ENCODE measurements at places on chromosomes 1 and 21.

GRCh38 chr1:47362828-47363227, 29.2 kb downstream of the CMPK1 start:
- no peak for DNase-seq

GRCh38 chr21:45818904-45819285, 162.7 kb upstream of the COL6A1 start:
- DNase-seq, result no peak

DNA sequence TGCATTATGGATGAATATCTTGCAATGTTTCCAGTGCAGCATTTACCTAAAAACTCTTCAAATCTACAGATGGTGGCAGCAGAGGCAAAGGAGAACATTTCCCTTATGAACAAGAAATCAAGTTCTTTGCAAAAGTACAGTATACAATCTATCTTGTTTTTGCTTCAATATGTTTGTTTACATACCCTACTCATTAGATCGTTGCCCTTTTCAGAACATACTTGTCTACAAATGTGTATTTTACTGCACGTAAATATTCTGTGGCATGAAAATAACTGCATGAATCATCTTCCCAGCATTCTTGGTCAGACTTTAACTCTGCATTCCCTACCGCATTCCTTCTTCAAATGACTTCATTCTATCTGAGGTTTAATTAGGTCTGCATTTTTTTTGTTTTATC, 212.7 kb downstream of the ZP4 start:
- DNase-seq, result peak; percentile 38

DNA sequence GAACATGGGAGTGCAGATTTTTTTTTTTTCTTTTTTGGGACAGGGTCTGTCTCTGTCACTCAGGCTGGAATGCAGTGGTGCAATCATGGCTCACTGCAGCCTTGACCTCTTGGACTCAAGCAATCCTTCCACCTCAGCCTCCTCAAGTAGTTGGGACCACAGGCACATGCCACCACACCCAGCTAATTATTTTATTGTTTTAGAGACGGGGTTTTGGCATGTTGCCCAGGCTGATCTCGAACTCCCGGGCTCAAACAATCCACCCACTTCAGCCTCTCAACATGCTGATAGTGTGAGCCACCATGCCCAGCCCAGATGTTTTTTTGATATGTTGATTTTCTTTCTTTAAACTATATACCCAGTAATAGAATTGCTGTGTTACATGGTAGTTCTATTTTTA, 57.7 kb downstream of the RGSL1 start:
- no peak for DNase-seq

DNA sequence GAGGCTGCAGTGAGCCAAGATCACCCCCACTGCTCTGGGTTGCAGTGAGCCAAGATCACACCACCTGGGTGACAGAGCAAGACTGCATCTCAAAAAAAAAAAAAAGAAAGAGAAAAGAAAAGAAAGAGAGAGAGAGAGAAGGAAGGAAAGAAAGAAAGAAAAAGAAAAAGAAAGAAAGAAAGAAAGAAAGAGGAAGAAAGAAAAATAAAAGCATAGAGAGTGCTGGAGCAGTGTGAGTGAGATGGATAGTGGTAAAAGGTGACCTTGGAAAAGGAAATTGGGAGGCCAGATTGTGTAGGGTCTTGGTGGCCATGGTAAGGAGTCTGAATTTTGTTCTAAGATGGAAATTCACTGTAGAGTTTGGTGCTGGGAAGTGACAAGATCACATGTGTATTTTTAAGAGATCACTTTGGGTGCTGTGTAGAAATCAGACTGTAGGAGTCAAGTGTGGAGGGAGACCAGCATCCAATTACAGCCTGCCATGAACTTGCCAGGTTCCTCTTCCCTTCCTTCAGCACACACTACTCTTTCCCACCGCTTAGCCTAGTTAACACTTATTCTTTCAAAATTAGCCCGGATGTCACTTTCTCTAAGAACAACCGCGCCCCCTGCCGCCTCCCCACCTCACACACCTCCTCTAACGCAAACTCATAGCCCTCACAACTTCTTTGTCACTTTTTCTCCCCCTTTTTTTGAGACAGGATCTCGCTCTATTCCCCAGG, 17.9 kb downstream of the MTX1 start:
- DNase-seq, result peak; percentile 79

GRCh38 chr1:246497331-246497915, 9.7 kb downstream of the SMYD3 start:
- peak; percentile 74 for DNase-seq

GRCh38 chr21:45981151-45982091, at the start of gene COL6A1:
Gene COL6A1 (plus strand): TSS chr21:45981770. CDS start chr21:45981851, 81 bp downstream.
- no peak for DNase-seq

DNA sequence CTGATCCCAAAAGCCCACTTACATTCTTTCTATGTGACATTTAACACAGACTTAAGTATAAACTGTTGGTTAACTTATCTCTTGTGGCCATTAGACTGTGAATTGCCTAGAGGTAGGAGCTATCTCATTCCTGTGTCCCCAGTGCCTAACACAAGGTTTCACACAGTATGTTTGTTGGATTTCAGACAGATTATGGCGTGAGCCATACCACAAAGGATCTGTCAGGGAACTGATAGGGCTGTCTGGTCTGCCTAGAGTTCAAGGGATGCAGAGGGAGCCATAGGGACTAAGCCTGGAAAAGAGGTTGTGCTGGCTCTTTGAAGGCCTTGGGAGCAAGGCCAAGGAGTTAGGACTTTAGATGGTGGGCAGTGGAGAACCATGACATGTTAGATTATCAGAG, 40.0 kb downstream of the MEF2D start:
- DNase-seq, result no peak

GRCh38 chr1:232966663-232967062, 16.3 kb downstream of the NTPCR start:
- no peak for DNase-seq

GRCh38 chr1:109281680-109282496, 1.1 kb downstream of the PSRC1 start:
- DNase-seq, result no peak

DNA sequence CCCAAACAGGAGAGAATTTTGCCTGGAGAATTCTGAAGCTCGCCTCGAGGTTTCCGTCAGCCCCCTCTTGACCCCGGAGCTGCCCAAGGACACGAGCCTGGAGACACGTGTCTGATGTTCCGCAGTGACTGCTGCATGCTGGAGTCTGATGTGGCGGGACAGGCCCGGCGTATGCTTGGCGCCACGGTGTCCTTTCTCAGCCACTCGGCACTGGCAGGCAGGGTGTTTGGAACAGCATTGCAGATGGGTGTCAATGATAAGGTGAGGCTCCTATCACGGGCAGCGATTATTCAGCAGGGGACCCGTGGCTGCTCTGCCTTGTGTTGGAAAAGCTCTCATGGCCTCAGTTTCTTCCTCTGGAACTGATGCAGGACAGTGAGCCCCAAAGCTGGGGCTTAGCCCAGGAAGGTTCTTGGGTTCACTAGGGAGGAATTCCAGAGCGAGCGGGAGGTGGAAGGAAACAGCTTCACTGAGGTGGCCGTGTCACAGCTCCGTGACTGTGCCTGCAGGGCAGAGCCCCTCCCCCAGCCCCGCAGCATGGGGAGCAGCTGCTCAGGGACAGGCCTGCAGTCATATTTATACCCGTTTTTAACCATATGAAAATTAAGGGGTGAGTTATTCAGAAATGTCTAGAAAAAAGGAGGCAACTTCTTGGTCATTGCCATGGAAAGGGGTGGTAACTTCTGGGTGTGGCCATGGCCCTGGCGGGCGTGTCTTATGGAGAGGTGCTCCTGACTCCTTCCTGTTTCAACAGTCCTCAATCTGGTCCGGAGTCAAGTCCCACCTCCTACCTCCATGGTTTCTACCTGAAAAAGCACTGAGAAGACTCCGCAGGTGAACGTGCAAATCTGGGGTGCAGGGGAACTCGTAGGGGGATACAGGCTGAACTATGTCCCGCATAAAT, 123.4 kb downstream of the SIK1 start:
- DNase-seq, result no peak

DNA sequence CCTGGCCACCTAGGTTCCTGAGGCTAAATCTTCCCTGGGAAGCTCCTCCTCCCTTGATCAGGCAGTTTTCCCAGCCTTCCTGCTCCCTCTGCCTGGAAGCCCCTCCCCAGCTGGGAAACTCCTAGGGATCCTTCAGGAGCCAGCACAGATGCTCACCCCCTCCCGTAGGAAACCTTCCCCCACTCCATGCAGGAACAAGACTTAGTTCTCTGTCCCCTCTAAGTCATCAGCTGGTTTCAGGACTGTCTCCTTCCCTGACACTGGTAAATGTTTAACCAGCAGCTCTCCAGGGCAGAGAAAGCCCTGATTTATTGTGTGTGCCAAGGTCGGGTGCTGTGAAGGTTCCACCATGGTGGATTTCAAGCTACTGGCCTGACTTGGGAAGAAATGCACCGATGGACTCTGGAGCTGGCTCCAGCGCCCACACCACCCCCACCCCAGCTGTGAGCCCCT, 25.0 kb downstream of the TTC39A start:
- no peak for DNase-seq

DNA sequence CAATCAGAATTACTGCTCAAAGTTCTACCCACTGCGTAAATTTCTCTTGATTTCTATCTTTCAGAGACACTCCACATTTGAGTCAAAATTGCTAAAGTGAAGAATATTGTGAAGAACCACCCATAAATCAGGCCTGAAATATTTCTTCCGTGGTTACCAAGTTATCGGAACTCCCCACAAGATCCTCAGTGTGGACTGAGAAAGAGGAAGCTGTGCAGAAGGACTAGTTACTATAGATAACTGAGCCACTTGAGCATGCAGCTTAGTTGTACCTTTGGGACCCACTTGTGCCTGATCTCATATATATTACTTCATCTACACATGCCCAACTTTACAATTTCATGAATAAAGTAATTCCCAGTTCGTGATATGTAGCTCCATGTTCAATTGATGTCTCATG, 18.4 kb downstream of the RWDD3 start:
- DNase-seq, result no peak

GRCh38 chr1:91844862-91845528, 41.0 kb downstream of the TGFBR3 start:
- DNase-seq, result no peak

DNA sequence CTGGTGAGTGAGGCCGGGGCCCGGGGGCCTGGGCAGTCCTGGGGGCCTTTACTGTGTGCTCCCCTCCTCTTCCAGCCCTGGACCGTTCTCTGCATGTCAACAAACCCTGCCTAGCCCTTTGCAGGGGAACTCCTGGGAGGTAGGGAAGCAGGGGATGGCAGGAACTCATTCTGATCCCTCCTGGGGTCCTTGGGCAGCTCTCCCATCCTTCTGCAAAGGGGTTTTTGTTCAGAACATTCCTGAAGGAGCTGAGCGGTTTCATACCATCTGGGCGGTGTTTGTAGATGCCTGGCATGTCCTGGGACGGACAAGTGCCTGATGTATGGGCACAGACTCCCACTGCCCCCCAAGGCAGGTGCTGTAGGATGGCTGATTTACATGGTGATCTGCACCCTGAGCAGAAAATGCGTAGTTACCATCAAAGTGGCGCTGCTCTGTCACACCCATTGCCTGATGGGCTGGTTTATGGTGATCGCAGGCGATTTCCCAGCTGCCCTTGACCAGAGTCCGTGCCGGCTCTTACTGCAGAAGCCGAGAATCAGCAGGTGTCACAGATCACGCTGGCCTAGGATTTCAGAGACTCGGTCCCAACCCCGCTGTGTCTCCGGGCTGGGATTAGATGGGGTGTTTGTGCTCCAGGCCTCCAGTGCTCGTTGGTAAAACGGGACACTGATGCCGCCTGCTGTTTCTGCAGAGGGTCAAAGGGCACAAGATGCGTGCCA, 71.6 kb upstream of the TRAPPC10 start:
- DNase-seq, result no peak

- no peak for DNase-seq
Observed at GRCh38 chr1:226411619-226412018, 3.7 kb upstream of the PARP1 start.

DNA sequence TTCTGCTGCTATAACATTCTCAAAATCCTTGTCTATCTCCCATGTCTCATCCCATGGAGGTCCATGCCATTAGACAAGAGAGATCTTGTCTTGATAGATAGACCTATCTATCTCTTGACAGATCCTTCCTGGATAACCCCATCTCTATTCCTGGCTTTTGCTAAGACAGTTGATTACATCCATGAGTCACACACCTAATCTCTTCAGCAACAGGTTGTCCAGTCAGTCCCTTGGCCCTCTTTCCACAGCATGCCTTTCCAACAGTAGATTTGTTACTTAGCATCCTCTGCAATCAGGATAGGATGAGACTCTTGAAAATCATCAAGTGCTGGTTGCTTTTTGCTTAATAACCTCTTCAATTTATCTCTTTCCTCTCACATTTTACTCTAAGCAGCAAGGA, 46.6 kb downstream of the TRMT1L start:
- no peak for DNase-seq

DNA sequence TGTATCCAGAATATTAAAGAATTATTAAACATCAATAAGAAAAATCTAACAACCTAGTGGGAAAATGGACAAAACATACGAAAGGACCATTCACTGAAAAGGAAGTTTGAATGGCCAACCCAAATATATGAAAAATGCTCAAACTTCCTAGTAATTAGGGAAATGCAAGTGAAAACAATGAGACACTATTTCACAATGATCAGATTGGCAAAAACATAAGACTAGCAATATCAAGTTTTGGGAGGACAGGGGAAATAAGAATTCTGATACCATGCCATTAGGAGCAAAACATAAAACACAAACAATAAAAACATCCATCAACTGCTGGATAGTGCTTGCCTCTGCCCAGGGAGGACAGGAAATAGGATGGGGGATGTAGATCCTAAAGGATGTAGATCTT, 14.3 kb downstream of the XCL2 start:
- no peak for DNase-seq

DNA sequence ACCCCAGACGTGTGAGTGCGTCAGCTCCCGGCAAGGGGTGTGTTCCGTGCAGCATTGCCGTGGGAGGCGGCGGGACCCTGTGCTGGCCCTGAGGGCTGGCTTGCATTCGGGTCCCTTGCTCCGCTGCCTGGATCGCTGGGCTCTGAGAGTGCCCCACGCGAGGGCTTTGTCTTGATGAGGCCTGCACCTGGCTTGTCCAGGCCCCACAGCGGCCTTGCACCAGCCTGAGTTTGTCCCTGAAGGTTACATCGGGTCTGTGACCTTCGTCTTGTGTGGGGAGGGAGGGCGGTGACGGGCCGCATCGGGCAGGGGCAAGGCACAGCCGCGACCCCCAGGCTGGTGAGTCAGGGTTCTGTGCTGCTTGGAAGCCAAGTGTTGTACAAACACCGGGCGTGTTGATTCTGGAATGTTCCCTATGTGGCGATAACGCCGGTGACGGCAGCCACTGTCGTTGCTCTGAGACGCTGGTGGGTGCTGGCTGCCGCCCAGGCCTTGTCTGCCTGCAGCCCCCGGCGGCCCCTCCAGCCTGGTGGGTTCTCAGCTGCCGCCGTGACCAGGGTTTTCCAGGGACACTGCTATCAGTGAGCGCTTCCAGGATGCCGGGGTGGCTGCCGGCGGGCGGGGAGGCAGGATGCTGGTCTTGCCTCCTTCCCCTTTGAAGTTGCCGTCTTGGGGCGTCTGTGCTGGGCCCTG, 42.9 kb downstream of the SLX9 start:
- DNase-seq, result no peak
